ENCODE measurements at places on chromosomes 16 and 17.
A peak's percentile ranks its signal among the peaks of the same experiment; 100 is the strongest.

- no peak for DNase-seq
Measured at GRCh38 chr17:3750926-3751325, 27.2 kb downstream of the HASPIN start.

- no peak for DNase-seq
Measured at GRCh38 chr16:66471716-66472393, 44.8 kb downstream of the BEAN1 start.

DNA sequence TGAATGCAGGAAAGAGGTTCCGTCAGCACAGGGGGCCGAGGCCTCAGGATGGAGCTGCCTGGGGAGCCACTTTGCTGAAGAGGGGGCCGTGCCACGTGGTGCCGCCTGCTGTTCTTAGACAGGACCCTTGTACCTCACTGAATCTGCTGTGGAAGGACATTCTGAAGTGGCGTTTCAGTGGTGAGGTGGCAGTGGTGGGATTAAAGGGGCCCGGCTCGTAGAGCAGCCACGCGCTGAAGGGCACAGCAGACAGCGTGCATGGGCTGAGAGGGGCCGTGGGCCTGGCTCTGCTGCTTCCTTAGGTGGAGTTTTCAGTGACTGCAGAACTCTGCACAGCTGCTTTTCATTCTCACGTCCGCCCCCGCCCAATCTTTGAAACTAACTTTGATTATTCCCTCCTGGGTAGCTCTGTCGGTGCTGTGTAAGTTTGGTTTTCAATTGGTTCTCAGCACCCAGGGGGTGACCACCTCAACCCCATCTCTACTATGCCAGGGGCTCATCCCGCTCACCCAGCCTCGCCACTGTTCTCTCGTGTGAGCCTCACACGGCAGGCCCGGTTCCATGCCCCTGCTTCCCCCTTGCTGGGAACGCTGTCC is 70.3 kb downstream of the SEC14L1 start:
- DNase-seq = peak; percentile 53

DNA sequence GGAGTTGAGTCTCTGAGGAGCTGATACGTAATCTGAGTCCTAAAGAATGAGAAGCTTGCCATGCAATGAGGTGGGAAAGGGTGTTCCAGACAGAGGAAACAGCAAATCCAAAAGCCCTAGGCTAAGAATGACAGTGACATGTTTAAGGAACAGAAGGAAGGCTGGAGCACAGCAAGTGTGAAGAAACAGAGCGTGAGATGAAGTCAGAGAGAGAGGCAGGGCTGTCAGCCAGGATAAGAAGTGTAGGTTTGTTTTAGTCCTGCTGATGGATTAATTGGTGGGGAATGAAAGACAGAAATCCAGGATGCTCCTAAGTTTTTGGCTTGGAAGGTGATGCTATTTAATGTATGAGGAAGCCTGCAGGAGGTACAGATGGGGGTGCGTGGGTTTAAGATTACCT is 14.5 kb downstream of the MMP28 start:
- DNase-seq = no peak

DNA sequence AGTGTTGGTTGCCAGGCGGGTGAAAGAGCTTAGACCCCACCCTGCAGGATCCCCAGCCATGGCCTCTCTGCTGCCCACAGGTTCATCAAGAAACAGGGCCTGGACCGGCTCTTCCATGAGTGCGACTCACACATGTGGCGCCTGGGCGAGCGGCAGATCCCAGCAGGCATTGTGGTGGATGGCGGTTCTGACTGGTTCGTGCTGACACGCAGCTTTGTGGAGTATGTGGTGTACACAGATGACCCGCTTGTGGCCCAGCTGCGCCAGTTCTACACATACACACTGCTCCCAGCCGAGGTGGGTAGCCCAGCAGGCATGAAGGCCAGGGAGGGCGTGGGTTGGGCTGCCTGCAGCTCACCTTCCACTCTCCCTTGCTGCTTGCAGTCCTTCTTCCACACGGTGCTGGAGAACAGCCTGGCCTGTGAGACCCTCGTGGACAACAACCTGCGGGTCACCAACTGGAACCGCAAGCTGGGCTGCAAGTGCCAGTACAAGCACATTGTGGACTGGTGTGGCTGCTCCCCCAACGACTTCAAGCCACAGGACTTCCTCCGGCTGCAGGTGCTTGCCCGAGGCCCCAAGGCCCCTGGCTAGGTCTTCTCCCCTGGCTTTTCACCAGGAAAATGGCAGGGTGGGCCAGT is 9.9 kb downstream of the XYLT2 start:
- no peak for DNase-seq

DNA sequence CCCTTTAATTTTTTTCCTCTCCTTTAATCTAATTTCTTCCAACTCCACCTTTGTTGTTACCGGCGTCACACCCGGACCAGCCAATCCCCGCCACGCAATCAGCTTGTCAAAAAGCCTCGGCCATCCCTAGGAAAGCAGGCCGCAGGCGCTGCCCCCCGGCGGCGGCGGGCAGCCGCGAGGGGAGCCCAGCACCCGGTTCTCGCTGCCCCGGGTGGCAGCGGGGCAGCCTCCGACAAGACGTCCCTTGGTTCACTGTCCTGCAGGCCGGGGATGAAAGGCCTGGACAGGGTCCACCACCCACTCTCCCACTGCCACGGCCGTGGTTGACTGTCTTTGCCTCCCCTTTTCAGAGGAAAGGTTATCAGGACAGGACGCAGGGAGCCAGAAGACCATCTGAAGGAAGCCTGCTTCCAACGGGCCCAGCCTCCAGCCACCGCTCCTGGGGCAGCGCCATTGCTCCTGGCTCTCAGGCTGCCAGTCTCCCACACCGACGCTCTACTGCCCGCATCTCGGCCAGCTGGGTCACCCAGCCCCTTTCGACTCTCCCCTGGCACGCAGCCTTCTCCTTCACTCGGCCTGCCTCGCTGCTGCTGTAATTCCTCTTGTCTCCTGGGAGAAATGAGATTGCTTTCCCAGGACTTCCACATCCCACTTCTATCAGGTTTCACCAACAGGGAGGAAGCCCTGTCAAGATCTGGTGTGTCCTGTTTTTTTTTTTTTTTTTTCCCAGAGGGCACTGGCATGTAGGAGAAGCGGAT is 2.8 kb upstream of the UBTF start:
- peak; percentile 75 for DNase-seq

- no peak for DNase-seq
Measured at GRCh38 chr16:79618692-79619050, 18.1 kb upstream of the MAF start.

All from GM10248 (cell line).